COLO829 (cell line): ENCODE measurements at places on chromosomes 2 and 18.

GRCh38 chr2:85549826-85550225 lies 10.9 kb downstream of the MAT2A start:
- DNase-seq: no peak

- no peak for DNase-seq
These were observed 200.6 kb downstream of the NAPG start for GRCh38 chr18:10726198-10727068.

GRCh38 chr2:37657471-37657870 lies 14.0 kb downstream of the CDC42EP3 start:
- no peak for DNase-seq

- DNase-seq: no peak
These were observed 6.8 kb downstream of the SRSF7 start for GRCh38 chr2:38744399-38744780.

DNA sequence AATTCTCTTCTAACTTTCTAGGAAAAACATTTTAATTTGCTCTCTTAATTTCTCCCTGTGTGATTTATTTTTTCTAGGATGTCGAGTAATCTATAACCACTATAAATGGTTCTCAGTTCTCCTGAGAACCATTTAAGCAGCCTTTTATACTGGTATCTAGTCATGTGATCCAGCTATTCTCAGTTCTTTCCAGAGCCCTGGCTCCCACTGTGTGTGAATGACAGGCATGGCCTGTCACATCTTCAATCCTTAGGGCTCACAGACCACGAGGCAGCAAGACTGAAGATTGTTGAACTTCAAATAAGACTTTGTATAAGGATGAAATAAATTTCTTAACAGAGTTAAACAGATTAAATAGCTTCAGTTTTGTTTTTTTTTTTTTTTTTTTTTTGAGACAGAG lies 219.4 kb downstream of the HNMT start:
- DNase-seq: peak; percentile 50

DNA sequence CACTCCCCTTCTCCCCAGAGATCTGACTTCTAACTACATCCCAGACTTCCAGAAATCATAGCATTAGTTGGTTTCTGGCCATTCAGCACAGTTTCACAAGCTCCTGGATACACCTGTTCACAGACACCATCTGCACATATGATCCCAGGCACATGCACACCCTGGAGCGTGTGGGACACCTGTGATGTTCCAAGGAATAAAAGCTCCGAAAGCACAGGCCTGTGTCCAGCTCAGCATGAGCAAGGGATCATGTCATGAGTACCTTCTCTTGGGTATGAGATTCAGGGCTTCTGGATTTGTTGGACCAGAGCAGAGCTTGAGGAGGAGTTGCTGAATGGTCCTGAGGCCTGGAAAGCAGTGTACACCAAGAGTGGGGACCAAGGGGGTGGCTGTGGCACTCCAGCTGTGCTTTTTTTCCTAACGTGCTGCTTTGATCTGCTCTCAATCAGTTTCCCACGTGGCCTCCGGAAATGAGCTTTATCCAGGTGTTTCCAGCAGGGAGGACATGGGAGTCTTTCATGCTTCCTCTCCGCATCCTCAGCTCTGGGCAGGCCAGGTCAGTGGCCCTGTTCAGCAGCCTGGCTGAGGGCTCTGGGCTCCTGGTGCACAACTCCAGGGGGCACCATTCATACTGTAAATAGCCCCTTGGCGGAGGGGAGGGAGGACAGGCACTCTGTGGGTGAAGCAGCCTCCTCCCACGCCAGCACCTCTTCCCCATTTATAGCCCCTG lies 1.8 kb downstream of the DYSF start:
- DNase-seq: no peak

- DNase-seq: no peak
These were observed 10.6 kb downstream of the TRABD2A start for GRCh38 chr2:84870306-84870705.
